ENCODE measurements at places on chromosomes 4 and X.

DNA sequence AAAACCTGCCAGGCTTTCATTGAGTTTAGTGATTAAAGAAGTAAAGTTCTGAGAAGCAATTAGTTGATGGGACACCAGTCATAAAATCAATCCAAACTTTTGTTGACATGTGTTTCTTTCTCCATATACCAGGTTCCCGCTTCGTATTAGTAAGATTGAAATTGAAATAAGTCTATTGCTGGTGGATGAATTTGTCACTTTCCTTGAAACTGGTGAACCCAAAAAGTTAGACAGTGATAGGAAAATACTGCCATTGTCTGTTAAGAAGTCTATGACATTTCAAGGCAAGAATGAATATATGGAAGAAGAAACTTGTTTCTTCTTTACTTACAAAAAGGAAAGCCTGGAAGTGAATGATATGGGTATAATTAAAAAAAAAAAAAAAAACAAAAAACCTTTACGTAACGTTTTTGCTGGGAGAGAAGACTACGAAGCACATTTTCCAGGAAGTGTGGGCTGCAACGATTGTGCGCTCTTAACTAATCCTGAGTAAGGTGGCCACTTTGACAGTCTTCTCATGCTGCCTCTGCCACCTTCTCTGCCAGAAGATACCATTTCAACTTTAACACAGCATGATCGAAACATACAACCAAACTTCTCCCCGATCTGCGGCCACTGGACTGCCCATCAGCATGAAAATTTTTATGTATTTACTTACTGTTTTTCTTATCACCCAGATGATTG lies at the start of gene CD40LG:
Gene CD40LG, plus strand, starts transcription at position 482 of the 684 bp plus-strand sequence. Its CDS starts 91 bp downstream, at position 573.
- no peak for DNase-seq

DNA sequence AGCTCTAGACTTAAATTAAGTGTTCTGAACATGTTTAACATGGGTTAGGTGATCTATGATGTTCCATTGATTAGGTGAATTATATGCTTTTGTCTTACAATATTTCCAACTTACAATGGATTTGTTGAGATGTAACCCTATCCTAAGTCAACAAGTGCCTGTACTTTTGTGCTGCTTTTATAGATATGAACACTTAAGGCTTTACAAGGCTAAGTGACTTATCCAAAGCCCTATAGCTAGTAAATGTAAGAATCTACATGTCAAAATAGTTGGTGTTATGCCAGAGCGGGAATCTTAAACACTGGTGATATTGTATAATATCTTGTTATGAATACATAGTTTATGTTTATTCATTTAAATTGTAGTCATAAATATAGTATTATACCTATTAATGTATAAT lies 1629.1 kb upstream of the IGFBP7 start:
- no peak for DNase-seq

GRCh38 chr4:12036450-12036849 lies 607.8 kb upstream of the HS3ST1 start:
- DNase-seq, result no peak

DNA sequence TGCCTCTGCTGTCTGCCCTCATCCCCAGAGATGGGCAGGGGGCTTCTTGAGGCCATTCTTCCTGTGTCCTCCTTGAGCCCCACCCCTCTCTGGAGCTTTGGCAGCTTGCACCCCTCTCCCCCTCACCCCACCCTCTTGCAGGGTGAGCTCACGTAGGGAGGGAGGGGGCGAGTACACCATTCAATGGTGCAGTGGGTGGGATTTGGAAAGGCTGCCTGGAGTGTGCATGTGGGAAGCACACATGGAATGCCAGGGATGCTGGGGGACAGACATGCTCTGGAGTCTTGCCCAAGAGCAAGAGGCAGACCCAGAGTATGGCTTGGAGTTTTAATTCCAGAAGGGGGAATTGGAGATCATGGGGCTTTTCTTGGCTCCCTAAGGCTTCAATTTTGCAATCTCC lies 5.6 kb downstream of the PAK3 start:
- DNase-seq, result no peak

GRCh38 chr4:26120098-26120825 lies 200.6 kb upstream of the RBPJ start:
- DNase-seq, result no peak

- no peak for DNase-seq
Observed at GRCh38 chrX:141405853-141406492, 163.7 kb upstream of the SPANXC start.

DNA sequence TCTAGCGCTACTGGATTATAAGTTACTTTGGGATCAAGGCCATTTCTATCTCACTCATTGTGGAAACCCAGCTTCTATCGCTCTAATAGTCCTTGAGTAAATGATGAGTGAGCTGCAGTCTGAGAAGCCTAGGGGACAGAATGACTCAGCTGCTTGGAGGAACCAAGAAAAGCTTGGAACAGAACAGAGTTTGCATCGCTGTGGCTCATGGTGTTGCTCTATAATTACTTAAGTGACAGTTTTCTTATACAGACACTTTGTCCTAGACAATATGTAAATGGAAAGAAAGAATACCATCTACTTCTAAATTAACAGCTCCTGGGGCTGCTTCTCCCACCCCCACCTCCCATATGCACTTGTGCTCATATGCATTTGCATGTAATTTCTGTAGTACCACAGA lies 156.9 kb downstream of the SLIT2 start:
- DNase-seq, result no peak

DNA sequence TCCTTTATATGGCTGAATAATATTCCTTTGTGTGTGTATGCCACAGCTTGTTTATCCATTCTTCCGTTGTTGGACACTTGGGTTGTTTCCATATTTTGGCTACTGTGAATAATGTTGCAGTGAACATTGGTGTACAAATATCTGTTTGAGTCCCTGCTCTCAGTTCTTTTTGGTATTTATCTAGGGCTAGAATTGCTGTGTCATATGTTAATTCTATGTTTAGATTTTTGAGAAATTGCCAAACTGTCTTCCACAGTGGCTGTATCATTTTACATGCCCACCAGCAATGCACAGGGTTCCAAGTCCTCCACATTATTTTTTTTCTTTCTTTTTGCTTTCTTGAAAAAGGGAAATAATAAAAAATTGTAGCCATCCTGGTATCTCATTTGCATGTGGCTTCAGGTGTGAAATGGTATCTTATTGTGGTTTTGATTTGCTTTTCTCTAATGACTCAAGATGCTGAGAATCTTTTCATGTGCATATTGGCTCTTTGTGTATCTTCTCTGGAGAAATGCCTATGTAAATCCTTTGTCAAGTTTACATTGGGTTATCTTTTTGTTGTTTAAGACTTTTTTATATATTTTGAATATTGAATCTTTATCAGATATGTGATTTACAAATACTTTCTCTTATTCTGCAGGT lies 129.7 kb downstream of the RAPGEF2 start:
- DNase-seq, result no peak

DNA sequence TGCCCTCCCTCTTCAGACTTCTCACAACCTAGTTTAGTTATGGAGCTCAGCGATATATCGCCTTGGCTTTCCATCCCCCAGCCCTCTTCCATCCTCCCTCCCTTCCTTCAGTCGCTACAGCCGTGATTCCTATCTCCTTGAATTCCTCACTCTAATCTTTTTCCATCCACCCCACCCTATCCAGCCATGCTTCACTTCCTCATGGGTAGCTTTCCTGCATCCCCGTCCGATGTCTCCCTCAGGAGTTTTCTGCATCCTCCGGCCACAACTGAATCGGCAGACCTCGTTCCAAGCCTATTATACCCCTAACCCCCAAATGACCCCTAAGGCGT lies 456 bp downstream of the SNX12 start:
- DNase-seq, result no peak

DNA sequence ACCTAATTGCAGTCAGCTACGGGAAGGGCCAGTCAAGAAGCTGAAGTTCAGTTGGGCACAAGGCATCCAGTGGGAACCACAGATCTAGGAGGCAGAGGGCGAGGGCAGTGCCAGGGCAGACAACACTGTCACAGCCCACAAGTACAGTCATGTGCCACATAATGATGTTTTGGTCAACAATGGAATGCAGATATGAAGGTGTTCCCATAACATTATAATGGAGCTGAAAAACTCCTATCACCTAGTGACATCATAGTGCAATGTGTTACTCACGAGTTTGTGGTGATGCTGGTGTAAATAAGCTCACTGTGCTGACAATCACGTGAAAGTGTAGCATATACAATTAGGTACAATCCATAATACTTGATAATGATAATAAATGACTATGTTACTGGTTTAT lies 4.5 kb upstream of the TMEM255A start:
- DNase-seq, result no peak

DNA sequence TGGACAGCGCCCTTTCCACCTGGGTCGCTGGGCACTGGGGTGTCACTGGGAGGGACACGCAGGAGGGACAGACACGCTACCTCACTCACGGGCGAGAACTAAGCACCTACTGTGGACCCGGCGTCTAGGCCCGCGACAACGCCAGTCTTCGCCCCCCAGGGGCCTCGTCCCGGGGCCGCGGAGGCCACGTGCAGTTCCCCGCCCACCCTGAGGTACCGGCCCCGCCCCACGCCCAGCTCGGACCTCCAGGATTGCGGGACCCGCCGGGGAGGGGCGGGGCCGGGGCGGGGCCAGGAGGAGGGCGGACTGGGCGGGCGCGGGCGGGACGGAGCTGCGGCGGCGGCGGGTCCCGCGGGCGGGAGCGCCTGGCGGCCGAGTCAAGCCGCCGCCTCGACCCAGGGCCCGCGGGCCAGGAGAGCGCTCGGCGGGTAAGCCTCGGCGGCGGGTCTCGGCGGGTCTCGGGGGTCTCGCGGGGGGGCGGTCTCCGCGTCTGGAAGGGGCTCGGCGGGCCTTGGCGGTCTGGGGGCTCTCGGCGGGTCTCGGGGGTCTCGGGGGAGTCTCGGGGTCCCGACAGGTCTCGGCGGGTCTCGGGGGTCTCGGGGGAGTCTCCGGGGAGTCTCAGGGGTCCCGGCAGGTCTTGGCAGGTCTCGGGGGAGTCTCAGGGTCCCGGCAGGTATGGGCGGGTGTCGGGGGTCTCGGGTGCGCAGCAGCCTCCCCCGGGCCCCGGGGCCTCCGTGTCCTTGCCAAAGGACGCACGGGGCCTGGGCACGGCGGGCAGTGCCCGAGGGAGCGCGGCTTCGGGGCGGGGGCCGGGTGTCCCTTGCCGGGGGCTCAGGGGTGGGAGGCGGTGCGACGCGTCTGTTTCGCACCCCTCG lies at the start of gene SH3BP2:
Gene SH3BP2, plus strand, starts transcription at position 375 of the 875 bp plus-strand sequence. CDS start 27,533 bp downstream, outside the sequence.
- DNase-seq, result peak; percentile 91

DNA sequence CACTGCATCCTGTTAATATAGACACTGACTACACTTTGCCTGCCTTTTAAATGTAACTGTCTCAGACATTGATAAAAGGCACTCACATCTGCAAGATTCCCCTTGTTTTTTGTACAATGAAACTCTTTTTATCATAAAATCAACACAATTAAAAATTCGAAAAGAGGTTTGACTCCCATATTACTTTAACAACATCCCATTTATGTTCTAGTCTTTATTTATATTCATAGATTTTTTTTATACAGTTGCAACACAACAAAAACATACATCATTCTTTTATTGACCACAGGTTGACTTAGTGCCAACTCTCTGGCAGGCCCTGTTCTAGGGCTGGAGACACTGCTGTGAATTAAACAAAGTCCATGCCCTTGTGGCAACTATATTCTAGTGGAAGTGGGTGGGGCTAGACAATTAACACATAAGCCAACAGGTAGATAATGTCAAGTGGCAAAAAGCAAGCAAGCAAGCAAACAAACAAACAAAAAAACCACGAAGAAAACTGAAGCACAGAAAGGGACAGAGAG lies 36.8 kb downstream of the ANK2 start:
- no peak for DNase-seq

All from Peyer's patch (tissue), 4 donors.